ENCODE measurements at places on chromosomes 3 and 15.
A peak's percentile ranks its signal among the peaks of the same experiment; 100 is the strongest.

- DNase-seq = peak; percentile 9
Measured at GRCh38 chr15:91268510-91268909, 168.5 kb downstream of the SV2B start.

GRCh38 chr3:72976281-72976741 lies 20.3 kb upstream of the PPP4R2 start:
- DNase-seq = no peak

GRCh38 chr3:135448520-135448919 lies 517.0 kb upstream of the PPP2R3A start:
- DNase-seq = no peak

- DNase-seq = no peak
Measured at GRCh38 chr3:59654123-59654479, 604.3 kb upstream of the CFAP20DC start.

GRCh38 chr15:90006217-90007075 lies 5.3 kb downstream of the ZNF710 start:
- no peak for DNase-seq

DNA sequence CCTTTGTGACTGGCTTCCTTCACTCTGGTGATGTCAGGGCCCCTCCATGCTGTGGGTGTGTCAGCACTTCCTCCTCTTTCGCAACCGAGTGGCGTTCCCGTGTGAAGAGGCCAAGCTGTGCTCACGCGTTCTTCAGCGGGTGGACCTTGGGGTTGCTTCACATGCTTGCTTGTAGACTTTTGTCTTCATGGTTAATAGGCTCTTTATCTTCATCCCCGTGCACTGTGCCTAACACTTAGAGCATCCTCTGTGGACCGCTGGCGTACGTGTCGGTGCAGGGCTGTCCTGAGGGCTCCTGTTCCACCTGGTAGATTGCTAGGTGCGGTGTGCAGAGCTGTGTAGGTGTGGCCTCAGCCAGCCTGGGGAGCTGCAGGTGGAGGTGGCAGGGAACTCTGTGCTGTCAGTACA lies 182.3 kb downstream of the OR4M2 start:
- DNase-seq = no peak

- DNase-seq = no peak
Measured at GRCh38 chr3:119146578-119147375, 812 bp downstream of the TEX55 start.

- DNase-seq = peak; percentile 35
Measured at GRCh38 chr3:99645277-99646106, 7.1 kb downstream of the COL8A1 start.

- peak; percentile 10 for DNase-seq
Measured at GRCh38 chr15:77632534-77633133, at the start of gene LINGO1. LINGO1 (minus strand) TSS chr15:77632912; CDS start chr15:77632315, 597 bp downstream.

GRCh38 chr15:75869446-75869845 lies 26.2 kb downstream of the UBE2Q2 start:
- DNase-seq = no peak

DNA sequence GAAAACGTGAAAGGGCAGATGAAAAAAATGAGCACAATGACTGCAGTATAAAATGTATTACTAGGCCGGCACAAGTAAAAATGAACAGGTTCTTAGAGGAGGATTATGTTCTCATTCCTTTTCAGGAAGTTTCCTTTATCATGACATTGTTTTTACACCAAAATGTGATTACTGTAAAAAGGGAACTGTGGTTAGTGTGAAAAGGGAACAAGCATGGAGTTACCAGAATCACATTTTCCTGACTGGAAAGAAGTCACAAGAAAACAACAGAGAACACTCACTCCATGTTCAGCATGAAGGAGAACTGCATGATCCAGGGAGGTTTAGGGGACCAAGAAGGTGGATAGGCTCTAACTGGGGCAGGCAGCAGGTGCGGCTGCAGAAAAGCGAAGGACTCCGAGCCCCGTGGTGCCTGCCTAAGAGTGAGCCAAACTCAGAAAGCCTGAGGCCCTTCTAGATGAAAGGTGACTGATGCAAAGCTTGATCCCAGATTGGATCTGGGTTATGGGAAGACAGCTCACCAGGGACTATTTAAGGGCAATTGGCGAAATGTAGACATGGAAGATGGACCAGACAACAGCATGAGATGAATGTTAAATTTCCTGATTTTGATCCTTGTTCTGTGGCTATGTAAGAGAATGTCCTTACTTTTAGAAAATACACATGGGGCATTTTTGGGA lies 77.3 kb downstream of the CCR1 start:
- DNase-seq = peak; percentile 68

- DNase-seq = no peak
Measured at GRCh38 chr3:170323331-170323730, 34.2 kb upstream of the SKIL start.

- DNase-seq = no peak
Measured at GRCh38 chr15:71570736-71571135, 239.6 kb upstream of the NR2E3 start.

- no peak for DNase-seq
Measured at GRCh38 chr3:128285967-128286321, 132.7 kb downstream of the EEFSEC start.

DNA sequence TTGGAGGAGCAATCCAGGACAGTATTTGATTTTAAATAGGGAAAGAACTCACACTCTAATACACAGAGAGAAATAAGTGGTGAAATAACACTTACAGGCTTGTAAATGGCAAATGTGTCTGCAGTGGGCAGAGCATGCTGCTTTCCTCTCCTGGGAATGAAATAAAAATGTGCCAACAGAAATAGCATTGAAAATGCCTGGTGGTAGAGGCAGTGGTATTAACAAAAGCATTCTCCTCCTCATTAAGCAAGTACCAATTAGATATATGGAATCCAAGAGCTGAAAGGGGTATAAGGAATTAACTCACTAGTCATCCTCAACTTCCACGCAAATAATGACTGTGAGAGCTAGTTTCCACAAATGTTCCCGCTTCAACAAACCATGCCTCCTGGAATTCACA lies 364.1 kb upstream of the KCNMB2 start:
- DNase-seq = no peak
